Aortic smooth muscle cell (primary cell): ENCODE measurements at places on chromosomes 1 and 21. TPM values are rescaled to one million over a fixed set of nuclear protein-coding genes. Genes with fewer than 3 reads are reported as not detected.

The CNKSR1 gene
- 0.26 TPM in 1 of 2 replicates, not detected in the other for total RNA-seq

The GBP6 gene
- not detected in 2 replicates for total RNA-seq

The S100A12 gene
- total RNA-seq: not detected in 2 replicates

The CNR2 gene
- not detected in 2 replicates for total RNA-seq

The TTC39A gene
- total RNA-seq: 3.3 and 4.7 TPM in 2 replicates
